ENCODE measurements at places on chromosomes 4 and X. TPM values are rescaled to one million over a fixed set of nuclear protein-coding genes. Genes with fewer than 3 reads are reported as not detected.

The TIGD4 gene
- 0.10 TPM for total RNA-seq

- DNase-seq, result no peak
These were observed 463.4 kb upstream of the MAGEB18 start for GRCh38 chrX:25674776-25675175.

DNA sequence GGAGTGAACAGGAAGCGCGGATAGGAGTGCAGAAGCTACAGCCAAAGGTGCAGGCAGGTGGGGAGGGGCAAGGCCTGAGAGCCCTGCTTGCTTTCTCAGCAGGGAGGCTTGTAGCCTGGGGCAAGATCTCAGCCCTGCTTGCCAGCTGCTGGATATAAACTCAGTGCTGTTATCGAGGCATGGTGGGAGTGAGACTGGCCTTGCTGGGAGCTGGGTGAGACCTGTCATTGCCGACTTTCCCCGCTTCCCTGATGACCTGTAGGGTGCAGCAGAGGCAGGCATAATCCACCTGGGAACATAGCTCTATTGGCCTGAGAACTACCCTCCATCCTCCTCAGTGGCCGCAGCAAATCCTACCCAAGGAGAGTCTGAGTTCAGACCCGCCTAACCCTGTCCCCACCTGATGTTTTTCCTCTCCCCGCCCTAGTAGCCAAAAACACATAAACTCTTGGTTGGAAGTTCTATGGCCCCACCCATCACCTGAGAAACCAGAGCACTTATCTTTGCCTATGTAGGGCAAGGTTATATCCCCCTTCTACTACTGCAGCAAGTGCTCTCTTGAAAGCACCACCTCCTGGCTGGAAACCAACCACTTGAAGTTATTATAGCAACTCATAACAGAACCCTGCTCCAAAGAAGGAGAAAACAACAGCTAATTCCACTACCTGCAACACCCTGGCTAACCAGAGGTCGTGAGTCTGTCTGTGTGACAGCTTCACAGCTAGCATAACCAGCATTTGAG, 80.7 kb downstream of the FHIP1A start:
- DNase-seq, result no peak

DNA sequence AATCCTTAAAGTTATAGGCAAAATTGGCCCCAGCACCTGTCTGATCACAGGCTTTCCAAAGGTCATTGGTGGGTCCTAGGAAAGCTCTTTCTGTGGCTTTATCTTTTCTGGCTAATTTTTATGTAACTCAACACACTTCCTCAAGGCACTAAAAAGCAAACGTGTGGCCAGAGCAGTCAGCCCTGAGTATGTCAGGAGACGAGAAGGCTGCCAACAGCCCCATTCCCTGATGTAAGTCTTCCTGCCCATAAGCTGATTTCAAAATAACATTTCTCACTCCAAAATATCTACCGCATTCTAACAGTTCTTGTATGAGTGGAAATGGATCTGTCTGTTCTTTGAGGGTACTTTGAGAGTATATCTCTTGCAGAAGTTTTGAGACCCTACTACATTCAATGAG, 25.5 kb upstream of the FUNDC1 start:
- peak; percentile 27 for DNase-seq

GRCh38 chrX:7050271-7050670, 97.2 kb upstream of the STS start:
- DNase-seq, result no peak
